ENCODE measurements at places on chromosomes 5 and 9. TPM values are rescaled to one million over a fixed set of nuclear protein-coding genes. Genes with fewer than 3 reads are reported as not detected.

ZDHHC11B gene
- 4.4 TPM for polyA plus RNA-seq

C9orf152 gene
- 0.11 TPM for polyA plus RNA-seq

KIAA0825 gene
- polyA plus RNA-seq = 0.33 TPM

STING1 gene
- polyA plus RNA-seq = 28.3 TPM

SLCO6A1 gene
- not detected for polyA plus RNA-seq

IFNA2 gene
- polyA plus RNA-seq = 0.56 TPM

CCL27 gene
- 0.34 TPM for polyA plus RNA-seq

MRPL50 gene
- 5.7 TPM for polyA plus RNA-seq
